NCI-H524 (cell line): ENCODE measurements at places on chromosomes 3 and 15.

- no peak for DNase-seq
Measured at GRCh38 chr3:30154853-30155252, 451.5 kb upstream of the TGFBR2 start.

GRCh38 chr15:63256433-63257274 lies 20.8 kb upstream of the APH1B start:
- DNase-seq: peak; percentile 26

DNA sequence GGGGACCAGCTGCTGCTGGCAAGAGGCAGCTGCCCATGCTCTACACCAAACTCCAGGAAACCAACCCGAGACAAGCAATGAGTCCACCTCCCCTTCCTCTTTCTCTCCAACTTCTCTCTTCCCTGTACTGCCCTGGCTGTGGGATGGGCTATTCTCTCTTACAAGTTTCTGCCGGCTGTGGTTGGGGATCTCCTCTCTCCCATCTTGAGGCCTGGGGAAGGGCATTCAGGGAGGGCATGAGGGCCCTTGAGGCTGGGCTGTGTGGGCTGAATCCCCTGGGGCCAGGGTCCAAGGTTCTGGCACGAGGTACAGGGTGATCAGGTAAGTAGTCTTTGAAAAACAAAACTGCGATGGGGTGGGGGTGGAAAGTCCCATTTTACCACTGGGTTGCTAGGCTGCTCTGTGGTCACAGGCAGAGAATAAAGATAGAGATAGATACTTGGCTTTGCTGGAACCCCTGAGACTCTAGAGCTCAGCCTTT lies 32.3 kb upstream of the CTSH start:
- no peak for DNase-seq

DNA sequence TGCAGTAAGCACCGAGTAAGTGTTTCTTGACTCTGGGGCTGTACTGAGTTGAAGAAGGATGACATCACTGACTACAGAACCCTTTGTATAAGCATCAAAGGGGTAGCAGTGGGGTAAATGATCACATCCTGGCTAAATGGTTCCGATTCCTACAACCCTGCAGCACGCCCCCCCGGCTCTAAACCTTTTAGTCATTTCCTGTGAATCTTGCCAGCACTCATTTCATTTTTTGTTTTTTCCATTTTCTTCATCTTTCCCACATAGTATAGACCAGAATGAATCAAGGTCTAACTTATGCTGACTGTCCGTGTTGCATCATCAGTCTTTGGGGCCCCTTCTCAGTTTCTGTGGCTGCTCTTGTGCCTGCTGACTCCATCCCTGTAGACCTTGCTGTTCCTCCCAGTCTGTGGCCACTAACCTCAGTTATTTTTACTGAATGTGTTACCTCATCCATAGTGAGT lies 383.1 kb upstream of the TPRG1 start:
- no peak for DNase-seq

DNA sequence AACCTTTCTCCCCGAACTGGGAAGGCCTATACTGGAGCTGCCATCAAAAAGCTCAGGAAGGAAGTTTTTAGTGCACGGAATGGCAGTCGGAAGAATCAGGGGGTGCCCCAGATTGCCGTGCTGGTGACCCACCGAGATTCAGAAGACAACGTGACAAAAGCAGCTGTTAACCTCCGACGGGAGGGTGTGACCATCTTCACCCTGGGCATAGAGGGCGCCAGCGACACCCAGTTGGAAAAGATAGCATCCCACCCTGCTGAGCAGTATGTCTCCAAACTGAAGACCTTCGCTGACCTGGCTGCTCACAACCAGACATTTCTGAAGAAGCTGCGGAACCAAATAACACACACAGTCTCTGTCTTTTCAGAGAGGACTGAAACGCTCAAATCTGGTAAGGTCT lies 48.2 kb downstream of the COL6A6 start:
- no peak for DNase-seq

- no peak for DNase-seq
Measured at GRCh38 chr15:76991048-76991447, 3.9 kb upstream of the PSTPIP1 start.

DNA sequence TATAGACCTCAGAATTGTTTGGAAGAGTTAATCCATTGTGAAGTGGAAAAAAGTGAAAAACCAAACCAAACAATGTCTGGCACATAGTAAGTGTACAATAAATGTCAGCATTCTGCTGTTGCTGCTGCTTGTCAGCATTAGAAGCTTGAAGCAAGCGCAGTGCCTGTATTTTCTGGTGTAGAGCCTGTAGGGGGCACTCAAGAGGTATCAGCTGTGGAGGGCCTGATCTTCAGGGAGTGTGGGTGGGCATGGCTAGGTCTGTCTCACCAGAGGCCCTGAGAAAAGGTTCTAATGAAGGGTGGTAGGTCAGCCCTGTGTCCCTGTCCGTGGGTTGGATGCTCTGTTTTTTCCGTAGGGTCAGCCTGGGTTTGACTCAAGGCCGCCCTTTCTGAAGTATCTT lies 3.6 kb downstream of the ADAMTSL3 start:
- DNase-seq: peak; percentile 18

DNA sequence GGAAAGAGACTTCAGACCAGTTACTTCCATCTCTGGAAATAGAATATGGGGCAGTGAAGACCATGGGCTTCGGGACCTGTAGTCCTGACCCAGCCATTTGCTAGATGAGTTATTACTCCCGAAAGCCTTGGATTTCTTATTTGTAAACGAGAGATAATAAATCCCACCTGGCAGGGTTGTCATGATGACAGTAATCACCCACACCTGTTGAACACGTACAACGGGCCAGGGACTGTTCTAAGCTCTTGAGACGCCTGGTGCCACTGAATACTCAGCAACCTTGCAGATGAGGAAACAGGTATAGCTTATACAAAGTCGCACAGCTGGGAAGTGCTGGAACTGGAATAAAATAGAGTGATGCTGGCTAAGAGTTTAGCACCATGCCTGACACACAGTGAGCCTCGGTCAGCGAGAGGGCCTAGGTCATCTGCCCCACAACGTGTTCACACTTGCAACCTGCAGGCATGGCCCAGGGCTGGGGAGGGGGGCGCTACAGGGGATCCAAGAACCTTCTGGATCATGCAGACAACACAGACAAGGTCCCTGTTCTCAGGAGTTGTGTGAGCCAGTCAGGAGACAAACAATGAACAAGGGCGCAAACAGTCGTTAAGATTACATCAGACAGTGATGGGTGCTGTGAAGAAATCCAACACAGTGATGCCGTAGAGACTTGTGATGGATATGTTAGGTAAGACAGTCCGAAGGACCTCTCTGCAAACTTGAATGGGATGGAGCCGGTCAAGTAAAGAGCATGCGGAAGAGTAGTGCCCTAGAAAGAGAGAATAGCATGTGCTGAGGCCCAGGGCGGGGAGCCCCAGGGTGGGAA lies 89.2 kb downstream of the CORO2B start:
- DNase-seq: no peak

DNA sequence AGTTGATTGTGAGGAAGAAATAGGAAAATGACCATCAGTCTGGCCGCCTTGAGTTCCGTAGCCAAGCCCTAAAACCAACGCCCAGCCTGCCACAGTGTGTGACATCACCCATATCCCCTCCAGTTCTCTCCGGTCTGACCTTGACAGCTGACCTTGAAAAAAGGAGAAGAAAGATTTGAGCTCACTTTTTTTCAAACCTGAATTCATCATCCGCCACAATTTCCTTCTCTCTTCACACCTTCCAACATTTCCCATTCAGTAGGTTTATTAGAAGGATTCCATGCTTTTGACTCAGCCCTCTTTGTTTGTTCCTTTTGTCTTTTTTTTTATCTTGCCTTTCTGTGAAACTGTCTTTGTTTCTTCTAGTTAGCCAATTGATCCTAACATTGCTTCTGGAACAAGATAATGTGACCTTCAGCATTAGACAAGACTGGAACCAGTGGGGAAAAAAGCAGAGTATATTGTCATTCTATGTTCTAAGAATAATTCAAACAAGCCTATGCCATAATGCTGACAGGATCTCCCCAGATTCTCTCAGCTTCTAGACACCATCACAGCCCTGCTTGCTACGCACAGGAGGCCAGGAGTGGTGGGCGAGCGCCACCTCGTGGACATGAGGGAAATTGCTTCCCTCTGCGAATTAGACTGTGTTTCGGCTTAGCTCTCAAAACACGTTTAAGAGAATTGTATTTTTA lies 283.1 kb downstream of the FGF12 start:
- DNase-seq: peak; percentile 83

- no peak for DNase-seq
Measured at GRCh38 chr3:142960322-142960850, 3.1 kb downstream of the PAQR9 start.

- no peak for DNase-seq
Measured at GRCh38 chr3:2856138-2857133, 253.7 kb downstream of the IL5RA start.

DNA sequence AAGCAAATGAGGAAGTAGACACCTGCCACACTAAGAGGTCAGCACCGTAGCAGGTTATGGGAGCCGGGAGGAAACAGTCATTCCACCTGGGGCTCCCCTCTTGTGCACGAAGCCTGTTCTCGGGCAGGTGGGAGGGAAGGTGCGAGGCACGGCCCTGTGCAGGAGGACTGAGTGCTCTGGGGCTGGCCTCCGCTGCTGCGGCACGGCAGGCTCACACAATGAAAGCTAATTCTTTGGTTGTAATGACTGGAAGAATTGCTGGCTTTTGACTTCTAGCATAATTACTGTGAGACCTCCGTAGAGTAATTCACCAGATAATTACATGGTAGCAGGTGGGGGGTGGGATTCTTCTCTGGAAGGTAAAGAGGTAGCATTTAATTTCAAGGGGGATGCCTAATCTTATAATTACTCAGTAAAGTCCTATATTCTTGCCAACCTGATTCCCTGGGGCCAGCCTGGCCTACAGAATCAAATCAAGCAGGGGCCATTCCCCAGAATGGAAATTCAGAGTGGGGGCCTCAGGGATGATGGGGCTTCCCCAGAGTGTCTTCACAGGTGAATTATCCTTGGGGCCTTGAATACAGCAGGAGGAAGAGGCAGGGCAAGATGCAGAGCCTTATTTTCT lies 129.1 kb downstream of the TPRA1 start:
- DNase-seq: no peak

- DNase-seq: no peak
Measured at GRCh38 chr3:64824394-64824909, 136.7 kb upstream of the ADAMTS9 start.

DNA sequence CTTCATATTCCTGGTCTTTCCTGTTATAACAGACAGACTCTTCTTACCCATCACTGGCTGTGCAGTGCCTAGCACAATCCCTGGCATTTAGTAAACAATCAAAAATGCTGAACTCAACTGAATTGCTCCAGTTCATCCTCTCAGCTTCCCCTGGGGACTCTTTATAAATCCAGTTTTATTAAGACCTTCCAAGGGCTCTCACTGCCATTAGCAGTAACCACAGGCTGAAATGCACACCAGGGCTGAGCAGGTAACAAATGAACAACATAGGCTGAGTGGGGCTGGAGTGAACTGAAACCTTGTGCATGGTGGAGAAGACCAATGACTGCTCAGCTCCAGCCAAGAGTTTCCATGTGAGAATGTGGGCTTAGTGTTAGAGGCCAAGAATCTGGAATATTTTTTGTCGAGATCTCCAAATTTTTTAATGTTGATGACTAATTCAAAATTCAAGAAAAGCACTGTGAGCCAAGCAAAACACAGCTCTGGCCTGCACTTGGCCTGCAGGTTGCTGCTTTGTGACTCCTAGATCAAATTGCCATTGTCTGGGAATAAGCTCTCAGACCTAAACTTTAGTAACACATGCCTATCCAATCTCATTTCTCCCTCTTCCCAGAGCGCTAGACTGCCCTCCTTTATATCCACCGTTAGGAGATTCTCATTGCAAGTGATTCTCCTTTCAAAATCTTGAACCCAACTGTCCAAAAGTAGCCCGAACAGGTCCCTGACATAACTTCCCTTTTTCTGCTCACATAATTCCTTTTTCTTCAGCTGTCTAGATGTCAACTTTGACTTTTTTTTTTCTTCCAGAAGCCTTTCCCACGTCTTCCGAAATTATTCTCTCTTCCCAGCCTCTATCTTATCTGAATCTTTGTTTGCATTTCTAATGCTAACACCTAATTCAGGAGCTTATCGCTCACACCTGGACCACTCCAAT lies 7.4 kb downstream of the SQOR start:
- no peak for DNase-seq

DNA sequence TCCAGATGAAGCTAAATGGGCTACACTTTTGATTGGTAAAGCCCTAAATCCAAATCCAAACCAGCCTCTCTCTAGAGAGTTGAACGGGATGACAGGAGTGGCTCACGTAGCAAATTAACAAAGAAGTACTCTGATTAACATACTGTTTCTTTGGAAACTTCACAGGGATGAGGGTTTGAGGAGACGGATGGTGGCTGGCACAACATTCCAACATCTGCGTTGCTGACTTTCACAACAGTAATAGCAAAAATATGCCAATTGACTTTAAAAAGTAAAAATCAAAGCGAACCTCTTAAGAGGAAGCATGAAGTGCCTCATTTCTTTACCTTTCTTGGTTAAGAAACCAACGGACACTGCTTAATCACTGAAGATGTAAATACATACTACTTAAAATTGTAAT lies 181.4 kb downstream of the TBL1XR1 start:
- no peak for DNase-seq

DNA sequence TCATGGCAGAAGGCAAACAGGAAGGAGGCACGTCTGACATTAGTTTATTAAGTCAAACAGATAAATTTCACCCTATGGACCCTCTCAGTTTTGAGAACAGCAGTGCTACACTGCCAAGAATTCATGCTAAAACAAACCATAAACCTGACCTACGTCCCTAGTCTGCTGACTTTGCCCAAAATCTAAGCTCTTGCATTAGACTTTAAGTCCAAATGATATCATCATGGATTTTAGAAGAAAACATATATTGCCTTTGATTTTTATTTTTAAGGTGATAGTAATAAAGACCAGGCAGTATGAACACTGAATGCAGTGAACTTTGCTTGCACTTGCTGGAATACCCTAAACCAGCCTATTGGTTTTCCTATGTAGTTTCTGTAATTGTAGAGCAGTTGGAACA lies 79.6 kb upstream of the GADL1 start:
- no peak for DNase-seq

GRCh38 chr15:39720621-39721611 lies 61.7 kb downstream of the FSIP1 start:
- DNase-seq: no peak

- DNase-seq: no peak
Measured at GRCh38 chr15:42974202-42974862, 53.8 kb upstream of the TTBK2 start.

DNA sequence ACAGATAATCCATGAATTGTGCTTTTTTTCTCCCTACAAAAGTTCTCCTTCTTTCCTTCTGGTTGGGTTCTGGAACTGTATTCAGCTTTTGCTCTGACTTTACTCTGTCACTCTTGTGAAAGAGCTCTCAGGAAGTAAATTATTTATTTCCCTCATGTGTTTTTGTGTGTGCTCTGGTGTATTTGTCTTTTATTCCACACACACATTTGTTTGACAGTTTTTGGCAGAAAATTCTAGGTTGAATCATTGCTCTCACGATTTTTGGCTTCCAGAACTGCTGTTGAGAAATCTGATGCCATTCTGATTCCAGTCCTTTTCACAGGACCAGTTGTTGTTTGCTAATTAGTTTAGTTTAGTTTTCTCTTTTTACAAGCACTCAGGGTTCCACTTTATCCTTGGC lies 172.8 kb downstream of the PLCH1 start:
- DNase-seq: no peak

GRCh38 chr15:77160562-77161478 lies 89.9 kb upstream of the TSPAN3 start:
- no peak for DNase-seq

- no peak for DNase-seq
Measured at GRCh38 chr15:90020021-90020735, 19.1 kb downstream of the ZNF710 start.

- no peak for DNase-seq
Measured at GRCh38 chr3:66383023-66383422, 117.8 kb downstream of the LRIG1 start.

- DNase-seq: no peak
Measured at GRCh38 chr3:125035217-125035616, 20.6 kb downstream of the HEG1 start.
